ENCODE measurements at places on chromosomes 6 and 20.

DNA sequence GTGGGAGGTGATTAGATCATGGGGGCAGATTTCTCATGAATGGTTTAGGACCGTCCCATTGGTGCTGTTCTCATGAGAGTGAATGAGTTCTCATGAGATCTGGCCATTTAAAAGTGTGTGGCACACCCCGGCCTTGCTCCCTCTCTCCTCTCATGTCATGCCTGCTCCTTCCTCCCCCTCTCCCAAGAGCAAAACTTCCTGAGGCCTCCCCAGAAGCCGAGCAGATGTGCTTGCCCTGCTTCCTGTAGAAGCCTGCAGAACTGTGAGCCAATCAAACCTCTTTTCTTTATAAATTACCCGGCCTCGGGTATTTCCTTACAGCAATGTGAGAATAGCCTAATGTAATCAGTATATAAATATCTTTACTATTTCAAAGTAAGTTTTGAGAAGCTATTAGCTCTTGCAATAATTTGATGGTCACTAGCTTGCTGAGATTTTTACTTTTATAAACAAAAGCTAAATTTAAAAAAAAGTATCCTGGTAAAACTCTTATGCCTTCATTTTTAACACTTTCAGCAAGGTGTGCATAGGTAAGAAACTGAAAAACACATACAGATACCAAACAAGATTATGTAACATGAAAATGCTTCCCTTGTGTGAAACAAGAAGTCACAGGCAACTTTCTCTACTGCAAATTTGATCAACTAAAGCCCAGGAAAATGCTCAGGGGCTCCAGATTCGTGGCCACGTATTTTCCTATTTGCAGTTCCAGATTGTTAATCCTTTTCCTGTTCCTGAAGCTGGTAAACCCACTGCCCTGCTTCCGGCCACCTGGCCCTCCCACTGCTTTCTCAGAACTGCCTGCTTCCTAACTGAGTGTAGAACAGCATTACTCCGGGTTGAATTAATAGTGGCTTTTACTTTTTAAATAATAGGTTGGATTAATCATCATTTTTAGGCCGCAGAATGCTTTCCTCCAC is 395.1 kb upstream of the CNR1 start:
- DNase-seq, result no peak

GRCh38 chr20:24064092-24064491 is 75.5 kb upstream of the GGTLC1 start:
- no peak for DNase-seq

- no peak for DNase-seq
Measured at GRCh38 chr6:128963561-128963960, 80.6 kb downstream of the LAMA2 start.

DNA sequence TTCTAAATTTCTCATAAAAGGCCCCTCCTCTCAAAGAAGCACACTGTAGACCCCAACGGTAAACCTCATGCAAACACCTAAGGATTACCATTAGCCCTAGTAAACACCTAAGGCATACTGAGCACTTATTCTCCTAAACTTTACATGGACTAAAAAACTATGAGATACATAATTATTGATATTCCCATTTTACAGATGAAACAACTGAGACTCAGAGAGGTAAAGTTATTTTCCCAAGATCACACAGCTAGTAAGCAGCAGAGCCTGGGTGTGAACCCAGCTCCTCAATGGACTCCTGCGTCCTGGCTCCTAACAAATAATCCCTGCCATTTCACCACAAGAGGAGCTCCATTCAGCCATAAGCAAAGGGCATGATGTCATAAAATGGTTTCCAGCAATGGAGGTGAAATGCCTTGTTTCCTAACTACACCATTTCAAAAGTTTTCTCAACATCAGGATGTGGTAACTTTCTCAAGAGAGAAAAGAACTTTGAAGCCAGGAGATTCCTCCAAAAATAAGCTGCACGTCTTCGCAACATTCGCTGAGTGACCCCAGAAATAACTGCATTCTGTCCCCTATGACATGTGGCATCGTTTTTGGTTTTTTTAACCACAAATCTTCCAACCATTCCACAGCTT is 4.1 kb downstream of the ATP9A start:
- no peak for DNase-seq

DNA sequence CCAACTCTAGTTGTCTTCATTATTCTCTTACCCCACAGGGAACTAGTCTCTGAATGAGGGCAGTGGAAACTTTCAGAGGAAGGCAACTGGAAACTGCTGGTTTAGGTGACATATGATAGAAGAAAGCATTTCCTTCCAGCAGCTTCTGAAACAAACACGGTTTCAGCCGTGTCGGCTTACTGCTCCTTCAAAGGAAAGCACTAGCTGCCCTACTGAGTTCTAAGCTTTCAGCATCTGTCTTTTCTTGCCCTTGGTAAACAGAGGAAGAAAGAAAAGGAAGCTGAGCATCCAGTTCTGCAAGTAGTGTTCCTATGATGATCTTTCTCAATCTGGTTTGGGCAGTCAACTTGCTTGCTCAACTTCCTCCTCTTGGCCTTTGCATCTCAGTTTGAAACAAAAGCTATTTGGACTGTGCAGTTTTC is 117.5 kb upstream of the CEP85L start:
- peak; percentile 55 for DNase-seq

- no peak for DNase-seq
Measured at GRCh38 chr20:18571578-18571977, 4.3 kb downstream of the SMIM26 start.

- DNase-seq, result no peak
Measured at GRCh38 chr6:132995432-132995831, 181.1 kb downstream of the RPS12 start.

DNA sequence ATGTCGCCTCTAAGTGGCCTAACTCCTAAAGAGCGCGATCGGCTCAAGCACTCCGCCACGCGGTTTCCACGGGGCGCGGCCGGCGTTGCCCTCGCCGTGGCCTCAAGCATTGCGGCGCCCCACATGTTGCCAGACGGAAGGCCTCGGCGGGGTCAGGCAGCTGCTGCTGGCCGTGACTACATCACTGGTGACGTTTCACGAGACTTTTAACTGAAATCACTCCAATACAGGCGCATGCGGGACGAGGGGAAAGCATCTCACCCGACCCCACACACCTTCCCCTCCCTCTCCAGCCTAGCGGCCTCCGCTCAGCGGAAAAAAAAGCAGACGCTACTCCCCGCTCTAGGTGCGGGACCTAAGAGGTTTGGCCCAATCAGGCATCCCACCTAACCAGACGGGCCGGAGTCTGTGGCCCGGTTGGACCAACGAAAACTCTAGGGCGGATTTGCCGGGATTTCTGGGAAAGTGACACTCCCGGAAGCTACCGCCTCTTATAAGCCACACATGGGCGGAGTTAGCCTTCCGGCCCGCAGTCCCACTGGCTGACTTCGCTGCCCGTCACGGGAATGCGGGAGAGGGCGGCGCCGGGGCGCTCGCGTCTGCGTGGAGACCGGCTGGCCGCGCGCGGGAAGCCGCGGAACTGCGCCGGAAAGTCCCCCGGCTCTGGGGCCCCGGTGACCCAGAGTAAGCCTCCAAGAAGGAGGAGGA is at the start of gene NXT1:
TSS of gene NXT1 (plus strand) at position 596 of the 708 bp plus-strand sequence. CDS start 3,251 bp downstream, outside the sequence.
- DNase-seq, result peak; percentile 98

DNA sequence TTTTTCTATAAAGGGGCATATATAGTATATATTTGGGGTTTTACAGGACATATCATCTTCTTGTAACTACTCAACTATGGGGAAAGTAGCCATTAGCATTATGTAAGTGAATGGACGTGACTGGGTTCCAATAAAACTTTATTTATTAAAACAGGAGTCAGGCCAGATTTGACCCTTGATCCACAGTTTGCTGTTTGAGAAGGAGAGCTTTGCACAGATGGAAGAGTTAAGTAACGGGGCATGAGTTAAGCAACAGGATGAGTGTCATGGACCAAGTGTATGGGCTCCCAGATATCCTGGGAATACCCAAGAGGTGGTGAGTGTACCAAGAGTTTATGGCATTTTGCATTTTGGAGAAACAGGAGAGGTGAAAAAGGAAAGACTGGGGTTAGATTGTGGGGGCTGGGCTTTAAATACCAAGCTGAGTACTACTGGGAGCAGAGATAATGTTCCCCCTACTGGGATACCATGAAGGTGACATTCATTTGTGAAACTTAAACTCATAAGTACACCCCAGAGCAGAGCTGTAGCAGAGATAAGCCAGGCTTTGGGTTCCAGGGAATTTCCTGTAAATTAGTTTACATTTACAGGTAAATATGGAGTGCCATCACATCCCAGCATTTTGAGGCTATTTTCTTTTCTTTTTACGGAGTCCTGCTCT is 18.5 kb upstream of the SCUBE3 start:
- DNase-seq, result no peak
